ENCODE measurements at places on chromosomes 1 and 21. TPM values are rescaled to one million over a fixed set of nuclear protein-coding genes. Genes with fewer than 3 reads are reported as not detected.

DNA sequence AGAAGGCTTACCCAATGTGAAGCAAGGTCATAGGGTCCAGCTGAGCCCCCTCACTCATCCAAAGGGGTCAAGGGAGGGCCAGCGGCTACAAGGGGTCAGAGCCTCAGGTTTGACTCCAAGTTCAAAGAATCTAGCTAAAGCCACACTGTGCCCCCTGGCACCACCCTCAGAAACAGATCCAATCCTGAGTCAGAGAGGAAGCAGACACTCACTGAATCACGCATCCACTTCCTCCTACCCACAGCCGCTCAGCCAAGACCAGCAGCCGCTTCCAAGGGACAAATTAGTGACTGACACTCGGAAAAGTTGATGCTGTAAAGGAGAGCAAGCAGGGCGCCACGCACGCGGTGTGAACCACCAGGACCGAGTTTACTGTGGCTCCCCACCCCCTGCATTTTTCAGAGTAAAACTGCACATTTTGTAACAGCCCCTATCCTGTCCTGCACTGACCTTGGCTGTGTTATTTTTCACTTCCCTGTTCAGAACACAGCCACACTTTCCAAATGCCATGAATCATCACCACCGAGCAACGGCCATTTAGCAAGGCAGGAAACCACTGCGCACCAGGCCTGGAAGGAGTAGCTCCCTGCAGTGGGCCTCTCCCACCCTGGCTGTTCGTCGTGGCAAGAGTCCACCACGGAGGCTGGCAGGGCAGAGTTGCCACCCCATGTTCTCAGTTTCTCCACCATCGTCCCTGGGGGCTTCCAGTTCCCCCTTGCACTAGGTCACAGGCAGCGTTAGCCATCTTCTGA lies 147.8 kb downstream of the TOMM20 start:
- peak; percentile 90 for DNase-seq

DNA sequence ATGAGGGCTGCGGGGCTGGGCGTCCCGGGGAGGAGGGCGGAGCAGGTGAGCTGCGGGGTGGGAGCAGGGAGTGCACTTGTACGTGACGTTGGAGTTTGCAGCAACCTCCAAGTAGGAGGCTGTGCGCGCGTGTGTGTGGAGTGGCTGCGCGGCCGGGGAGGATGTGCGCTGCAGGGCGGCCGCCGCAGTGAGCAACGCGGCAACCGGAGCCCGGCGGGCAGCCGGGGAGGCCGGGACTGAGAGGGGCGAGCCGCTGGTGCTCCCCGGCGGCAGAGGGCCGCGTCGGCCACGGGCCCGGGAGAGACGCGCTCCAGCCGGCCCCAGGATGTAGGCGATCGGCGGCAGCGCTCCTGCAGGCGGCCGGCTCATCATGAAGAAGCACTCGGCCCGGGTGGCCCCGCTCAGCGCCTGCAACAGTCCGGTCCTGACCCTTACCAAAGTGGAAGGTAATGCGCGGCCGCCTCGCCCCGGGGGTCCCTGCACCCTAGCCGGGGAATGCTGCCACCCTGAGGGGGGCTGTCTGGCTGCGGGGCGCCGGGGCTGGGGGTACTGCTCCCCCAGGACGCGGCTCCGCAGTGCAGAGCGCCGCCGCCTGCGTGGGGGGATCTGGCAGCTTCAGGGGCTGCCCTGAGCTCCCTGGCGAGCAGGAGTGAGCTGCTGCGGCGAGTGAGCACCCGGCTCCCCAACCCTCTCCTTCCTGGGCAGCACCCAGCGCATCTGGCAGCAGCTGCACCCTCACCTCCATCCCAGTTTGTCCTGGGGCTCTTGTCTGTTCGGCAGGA lies 158.9 kb upstream of the COA6 start:
- peak; percentile 72 for DNase-seq

DNA sequence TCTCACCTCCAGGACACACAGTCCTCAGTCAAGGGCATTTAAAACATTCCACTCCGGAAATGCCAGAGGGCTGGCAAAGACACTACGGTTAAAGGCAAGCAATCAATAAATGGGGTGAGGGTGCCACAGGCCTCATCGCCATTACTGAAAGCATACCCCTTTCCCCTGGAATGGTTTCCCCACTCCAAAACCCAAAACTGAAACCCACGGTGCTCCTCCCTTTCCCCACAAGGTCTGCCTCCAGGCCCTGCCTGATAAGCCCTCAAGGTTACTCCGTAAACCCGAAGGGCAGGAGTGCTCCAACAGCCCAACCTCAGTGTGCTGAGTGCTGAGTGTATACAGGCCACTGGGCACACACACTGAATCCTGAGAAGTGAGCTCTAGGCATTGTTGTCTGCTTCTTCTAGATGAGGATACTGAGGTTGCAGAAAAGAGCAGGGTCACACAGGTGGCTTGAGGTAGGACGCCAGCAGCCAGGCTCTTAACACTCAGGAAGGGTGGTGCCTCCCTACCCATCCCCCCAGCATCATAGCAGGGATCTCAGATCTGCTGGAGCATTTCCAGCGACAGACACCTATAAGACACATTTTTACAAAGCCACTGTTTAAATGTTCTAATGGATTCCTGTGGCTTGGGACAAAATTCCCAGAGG lies 29.0 kb downstream of the SSBP3 start:
- no peak for DNase-seq

GRCh38 chr1:167627865-167628641 lies 2.0 kb upstream of the RCSD1 start:
- DNase-seq: no peak

GRCh38 chr1:68230484-68230802 lies 1.9 kb downstream of the WLS start:
- DNase-seq: no peak

DNA sequence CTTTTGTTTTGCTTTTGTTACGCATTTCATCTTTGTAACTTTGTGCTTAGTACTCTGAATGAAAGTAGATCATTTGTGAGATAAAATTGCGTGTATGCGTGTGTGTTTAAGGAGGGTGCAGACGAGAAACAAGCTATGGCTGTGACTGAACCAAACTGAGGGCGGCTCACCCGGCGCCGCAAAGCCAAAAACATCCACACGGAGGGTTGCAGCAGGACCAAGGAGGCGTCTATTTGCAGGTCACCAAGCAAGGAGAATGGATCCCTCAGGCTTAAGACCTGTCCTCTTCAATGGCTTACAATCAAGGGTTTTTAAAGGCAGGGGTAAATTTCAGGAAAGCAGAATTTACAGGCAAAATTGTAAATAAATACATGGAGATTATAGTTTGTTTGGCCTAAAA lies 12.8 kb downstream of the GCSAML start:
- DNase-seq: no peak

GRCh38 chr1:165144757-165145397 lies 211.6 kb downstream of the LMX1A start:
- no peak for DNase-seq

DNA sequence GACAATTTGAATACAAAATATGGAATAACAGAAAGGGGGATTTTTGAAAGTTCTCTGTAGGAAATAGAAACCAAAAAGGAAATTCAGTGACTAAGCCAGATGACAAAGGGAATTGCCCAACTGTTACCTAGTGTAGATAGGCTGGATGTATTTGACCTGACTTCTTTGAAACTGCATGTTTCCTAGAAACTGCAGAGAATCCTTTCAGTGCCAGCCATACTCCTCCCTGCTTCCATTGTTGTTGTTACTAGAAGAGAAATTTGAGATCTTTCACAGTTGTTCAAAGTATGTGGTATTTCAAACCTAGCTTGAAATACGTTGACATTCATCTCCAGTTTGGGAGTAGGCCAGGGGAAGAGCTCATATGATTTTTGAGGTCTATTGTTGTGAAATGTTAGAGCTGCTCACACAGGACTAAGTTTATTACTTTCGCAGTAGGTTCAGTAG lies 1.8 kb upstream of the GBP5 start:
- DNase-seq: no peak

The LCE4A gene
- not detected for total RNA-seq

- DNase-seq: no peak
These were observed 63.1 kb downstream of the PTGFR start for GRCh38 chr1:78553859-78554258.

The GRIK1 gene
- total RNA-seq: not detected

GRCh38 chr1:22969304-22969709 lies 3.4 kb downstream of the LACTBL1 start:
- DNase-seq: no peak

- peak; percentile 83 for DNase-seq
These were observed 26.5 kb upstream of the PLA2G2C start for GRCh38 chr1:20212685-20213331.

DNA sequence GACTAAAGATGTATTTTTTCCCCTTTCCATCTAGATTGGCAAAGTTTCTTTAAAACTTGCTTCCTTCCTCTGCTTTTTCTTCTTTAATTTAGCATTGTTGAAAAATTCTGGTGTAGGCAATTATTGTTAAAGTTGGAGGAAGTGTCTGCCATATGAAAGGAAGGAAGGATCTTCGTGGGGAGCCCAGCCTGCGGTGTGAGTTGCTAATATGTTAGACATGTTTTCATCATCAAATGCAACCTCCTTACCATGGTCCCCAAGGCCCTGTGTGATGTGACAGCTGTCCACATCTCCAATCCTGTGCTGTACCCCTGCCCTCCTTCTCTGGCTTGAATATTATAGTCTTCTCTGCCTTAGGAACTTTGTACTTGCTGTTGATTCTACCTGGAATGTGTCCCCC lies 81.0 kb upstream of the ZBTB18 start:
- DNase-seq: no peak

DNA sequence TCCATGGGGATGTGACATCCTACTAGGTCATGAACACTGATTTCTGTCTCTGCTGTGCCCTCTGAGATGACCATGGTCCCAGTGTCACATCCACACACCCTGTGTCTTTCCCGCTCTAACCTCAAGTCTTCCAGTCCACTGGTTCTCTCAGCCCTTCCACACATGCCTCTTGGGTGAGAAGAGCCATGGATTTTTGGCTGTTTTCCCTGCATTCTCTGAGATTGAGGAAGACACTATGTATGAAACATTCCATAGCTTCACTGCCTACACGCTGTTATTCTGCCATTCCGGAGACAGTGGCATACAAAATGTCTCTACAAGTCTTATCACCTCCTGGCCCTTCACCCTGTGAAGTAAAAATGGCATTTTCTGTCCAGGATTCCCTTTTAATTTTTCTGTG lies 247.3 kb downstream of the BACH1 start:
- DNase-seq: no peak

- no peak for DNase-seq
These were observed 41.1 kb downstream of the PRKAA2 start for GRCh38 chr1:56686169-56686568.

- peak; percentile 92 for DNase-seq
These were observed 8.0 kb upstream of the MAN1C1 start for GRCh38 chr1:25608488-25609178.

The CNIH3 gene
- total RNA-seq: 2.1 TPM

- no peak for DNase-seq
These were observed 11.7 kb downstream of the RIMKLA start for GRCh38 chr1:42392255-42392654.

The CHML gene
- total RNA-seq: 7.8 TPM

GRCh38 chr1:89831462-89832120 lies 10.8 kb downstream of the LRRC8D start:
- DNase-seq: no peak

GRCh38 chr1:183306317-183307042 lies 111.7 kb downstream of the NMNAT2 start:
- DNase-seq: no peak

The ATP6V1G3 gene
- total RNA-seq: not detected

The COL9A2 gene
- 0.40 TPM for total RNA-seq

GRCh38 chr1:89698020-89698560 lies 65.2 kb downstream of the LRRC8C start:
- no peak for DNase-seq

- no peak for DNase-seq
These were observed 194.6 kb downstream of the PATJ start for GRCh38 chr1:61936839-61937238.

DNA sequence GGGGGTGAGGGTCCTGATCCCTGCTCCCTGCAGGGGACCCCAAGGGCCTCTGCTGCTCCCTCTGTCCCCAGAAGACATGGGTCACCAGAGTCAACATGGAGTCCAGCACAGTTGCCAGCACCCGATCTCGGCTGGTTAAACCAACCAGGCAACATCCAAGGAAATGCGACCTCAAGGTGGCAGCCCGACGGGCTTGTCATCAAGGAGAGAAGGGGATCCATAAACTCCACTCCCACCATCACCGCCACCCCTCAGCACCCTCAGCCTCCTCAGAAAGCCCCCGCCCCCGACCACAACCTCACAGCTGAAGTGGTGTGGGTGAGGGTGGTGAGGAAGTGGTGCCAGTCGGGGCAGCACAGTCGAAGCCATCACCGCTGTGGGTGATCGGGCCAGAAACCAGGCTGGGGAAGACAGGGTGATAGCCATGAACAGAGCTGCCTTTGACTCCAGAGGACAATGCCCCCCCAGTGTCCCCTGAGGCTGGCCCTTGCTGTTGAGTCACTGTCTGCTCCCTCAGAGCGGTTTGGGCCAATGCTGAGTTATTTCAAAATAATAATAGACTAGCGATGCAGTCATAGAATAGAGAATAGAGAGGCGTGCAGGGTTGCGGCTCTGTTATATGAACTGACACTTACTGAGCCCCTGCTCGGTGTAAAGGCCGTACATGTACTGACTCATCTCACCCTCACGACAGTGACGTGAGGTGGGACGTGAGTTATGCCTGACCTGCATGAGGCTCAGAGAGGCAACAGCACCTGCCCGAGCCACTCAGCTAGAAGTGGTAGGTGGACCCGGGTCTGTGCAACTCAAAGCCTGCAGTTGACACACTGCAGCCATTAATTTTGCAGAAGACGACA lies 88.7 kb upstream of the IFFO2 start:
- DNase-seq: no peak

- peak; percentile 89 for DNase-seq
These were observed 18.1 kb downstream of the GPR157 start for GRCh38 chr1:9110669-9111356.

GRCh38 chr21:37405629-37406028 lies 39.1 kb downstream of the DYRK1A start:
- no peak for DNase-seq

DNA sequence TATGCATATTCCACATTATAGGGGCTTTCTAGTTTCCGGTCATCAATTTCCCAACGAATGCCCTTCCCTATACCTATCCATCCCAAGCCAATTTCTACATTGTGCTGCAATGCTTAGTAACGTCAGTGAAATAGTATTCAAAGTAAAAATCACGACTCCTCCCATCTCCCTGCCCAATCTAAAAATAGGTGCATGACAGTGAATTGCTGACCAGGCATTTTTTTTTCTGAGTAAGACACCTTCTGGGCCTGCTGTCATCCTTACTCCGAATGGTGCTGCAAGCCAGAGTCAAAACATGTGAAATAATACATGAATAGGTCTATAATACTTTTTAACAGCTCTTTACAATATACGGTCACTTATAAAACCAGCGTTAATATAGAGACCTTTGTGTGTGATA lies 120.2 kb downstream of the GREM2 start:
- no peak for DNase-seq

The NENF gene
- total RNA-seq: 107 TPM

- no peak for DNase-seq
These were observed 149.2 kb downstream of the ST6GALNAC5 start for GRCh38 chr1:77016386-77016985.

- no peak for DNase-seq
These were observed 83.3 kb upstream of the SPATA6 start for GRCh38 chr1:48555271-48555670.

The INTS3 gene
- total RNA-seq: 30.6 TPM

The RPE65 gene
- not detected for total RNA-seq

The DDAH1 gene
- total RNA-seq: 4.5 TPM

The CELA2A gene
- total RNA-seq: not detected
